ENCODE measurements at places on chromosomes 1 and 21.

- DNase-seq: no peak
Observed at GRCh38 chr1:15902882-15903281, 55.4 kb downstream of the SPEN start.

GRCh38 chr1:156929596-156930238 lies 9.3 kb downstream of the LRRC71 start:
- no peak for DNase-seq

- DNase-seq: no peak
Observed at GRCh38 chr1:186494832-186495271, 33.9 kb upstream of the PDC start.

DNA sequence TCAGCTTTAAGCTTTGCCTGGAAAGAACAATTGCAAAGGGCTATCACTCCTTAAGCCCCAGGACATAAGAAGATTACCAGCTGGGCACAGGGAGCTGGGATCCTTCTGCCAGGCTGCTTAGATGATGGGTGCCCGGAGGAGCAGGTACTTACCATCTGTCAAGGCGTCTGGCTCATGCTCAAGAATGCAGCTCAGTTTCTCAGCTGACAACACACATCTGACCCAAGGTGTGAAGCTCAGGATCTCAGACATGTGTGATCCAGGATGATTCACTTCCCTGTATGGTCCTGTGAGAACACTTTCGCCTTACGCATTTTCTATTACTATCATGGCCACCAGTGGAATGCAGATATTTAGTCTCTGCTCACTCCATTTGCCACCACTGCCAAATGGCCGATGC lies 14.7 kb upstream of the DISC1 start:
- no peak for DNase-seq

GRCh38 chr1:87202922-87203655 lies 125.6 kb upstream of the LMO4 start:
- no peak for DNase-seq

DNA sequence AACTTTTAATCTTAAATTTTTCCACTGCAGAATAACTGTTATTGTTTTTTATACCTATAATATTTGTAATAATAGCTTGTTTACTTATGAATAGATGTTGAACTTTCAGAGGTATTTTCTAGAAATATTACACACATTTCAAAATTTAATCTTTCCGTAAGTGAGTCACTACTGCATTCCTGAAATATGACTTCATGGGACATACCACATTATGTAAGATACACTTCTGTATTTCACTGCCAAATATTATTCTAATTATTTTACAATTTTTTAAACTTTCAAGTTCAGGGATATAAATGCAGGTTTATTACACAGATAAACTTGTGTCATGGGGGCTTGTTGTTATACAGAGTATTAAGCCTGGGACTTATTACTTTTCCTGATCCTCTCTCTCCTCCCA lies 2220.5 kb downstream of the NCAM2 start:
- no peak for DNase-seq

All from smooth muscle cell of the brain vasculature (primary cell).